ENCODE measurements at places on chromosomes 12 and 14.
A peak's percentile ranks its signal among the peaks of the same experiment; 100 is the strongest.

DNA sequence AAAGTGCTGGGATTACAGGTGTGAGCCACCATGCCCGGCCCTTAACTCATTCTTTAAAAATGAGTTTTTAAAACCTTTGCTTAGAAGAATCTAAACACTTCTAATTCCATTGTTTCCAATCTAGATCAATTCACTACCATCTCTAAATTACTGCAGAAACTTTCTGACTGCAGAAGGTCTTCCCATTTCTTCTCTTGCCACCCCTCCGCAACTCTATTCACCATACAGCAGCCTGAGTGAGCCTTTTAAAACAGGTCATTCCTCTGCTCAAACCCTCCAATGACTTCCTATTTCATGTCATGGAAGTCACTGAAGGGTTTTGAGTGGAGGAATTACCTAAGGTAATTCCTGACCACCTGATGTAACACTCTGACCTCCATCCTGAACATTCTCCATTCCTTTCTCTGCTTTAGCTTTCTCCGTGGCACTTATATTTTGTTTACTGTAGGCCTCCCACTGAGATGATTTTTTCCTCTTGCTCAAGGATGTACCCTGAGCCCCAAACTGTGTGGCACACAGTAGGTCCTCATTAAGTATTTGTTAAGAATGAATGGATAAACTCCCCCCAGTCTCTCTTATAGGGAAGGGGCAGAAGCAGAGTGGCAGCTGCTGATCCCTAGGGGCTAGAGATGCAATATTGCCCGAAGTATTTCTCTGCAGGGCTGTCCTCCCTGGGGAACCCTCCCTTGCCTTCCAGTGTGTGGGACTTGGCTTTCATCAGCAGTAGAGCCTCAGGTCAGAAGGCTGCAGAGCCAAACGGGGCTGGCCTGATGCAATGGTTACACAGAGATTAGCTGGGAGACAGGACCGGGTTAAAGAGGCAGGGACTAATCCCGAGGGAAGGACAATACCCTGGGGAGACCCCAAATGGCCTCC lies 1.2 kb downstream of the DDIT3 start:
- no peak for DNase-seq

- DNase-seq, result no peak
Measured at GRCh38 chr12:127083008-127083949, 1183.7 kb upstream of the TMEM132C start.

DNA sequence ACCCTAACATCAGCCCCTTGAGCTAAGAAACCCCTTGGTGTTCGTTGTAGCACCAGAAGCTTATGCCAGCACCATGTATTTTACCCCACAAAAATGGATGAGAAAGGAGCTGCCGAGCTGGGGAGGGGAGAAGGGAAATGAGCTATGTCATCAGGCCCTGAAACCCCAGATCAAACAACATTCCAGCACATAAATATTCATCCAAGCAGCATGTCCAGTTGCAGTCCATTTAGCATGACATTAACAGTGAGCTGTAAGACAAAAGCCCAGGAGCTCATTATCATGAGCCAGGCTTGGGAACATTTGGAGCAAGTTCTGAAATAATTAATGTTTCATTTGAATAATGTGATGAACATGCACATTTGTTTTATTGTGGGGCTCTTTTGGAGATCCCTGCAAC lies 630.1 kb upstream of the TMEM132C start:
- DNase-seq, result no peak

DNA sequence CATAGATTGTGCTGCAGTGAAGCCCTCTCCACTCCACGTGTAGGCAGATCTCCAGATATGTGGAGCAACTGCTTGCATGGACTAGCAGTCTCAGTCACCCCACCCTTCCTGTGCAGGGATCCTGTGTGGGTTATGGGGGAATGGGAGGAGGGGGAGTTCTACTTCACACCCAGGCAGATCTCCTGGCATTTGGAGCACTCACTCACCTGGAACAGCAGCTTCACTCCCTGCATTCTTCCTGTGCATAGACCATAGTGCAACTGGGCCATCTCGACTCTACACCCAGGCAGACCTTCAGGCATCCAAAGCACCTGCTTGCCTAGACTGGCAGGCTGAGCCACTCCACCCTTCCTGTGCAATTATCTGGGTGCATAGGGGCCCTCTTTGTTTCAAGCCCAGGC lies 96.0 kb upstream of the PCED1B start:
- no peak for DNase-seq

DNA sequence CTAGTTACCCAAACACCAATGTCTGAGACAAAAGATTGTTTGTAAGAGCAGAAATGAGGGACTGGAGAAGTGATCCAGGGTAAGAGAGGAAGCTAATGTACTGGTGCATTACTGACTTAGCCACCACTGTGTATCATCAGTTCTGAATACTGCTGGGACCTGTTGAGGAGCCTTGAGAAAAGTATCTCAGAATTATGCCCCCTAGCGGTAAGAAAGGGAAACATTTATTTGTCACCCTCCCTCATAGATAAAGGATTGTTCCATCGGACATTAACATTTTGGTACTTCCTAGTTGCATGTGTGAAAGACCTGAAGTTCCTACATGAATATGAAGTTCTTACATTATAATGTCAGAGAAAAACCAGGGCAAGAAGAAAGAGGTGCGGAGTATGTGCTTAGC lies 612.5 kb downstream of the FSCB start:
- peak; percentile 7 for DNase-seq

DNA sequence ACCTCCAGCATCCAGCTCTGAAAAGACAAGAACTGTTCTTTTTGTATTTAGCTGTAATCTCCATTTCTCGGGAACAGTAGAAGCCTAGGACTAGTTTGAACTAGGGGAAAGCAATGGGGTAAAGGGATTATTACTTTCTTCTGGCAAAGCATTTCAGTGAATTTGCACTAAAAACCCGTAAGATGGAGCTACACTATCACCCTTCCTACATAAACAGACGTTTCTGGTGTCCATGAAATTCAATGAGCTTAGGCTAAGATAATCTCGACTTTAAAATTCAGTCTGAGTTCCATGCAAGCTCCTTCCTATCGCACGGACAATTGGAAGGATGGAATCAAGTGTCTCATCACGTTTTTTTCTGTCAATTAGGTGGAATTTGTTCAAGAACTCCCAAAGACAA lies 24.0 kb downstream of the ACSM4 start:
- no peak for DNase-seq

DNA sequence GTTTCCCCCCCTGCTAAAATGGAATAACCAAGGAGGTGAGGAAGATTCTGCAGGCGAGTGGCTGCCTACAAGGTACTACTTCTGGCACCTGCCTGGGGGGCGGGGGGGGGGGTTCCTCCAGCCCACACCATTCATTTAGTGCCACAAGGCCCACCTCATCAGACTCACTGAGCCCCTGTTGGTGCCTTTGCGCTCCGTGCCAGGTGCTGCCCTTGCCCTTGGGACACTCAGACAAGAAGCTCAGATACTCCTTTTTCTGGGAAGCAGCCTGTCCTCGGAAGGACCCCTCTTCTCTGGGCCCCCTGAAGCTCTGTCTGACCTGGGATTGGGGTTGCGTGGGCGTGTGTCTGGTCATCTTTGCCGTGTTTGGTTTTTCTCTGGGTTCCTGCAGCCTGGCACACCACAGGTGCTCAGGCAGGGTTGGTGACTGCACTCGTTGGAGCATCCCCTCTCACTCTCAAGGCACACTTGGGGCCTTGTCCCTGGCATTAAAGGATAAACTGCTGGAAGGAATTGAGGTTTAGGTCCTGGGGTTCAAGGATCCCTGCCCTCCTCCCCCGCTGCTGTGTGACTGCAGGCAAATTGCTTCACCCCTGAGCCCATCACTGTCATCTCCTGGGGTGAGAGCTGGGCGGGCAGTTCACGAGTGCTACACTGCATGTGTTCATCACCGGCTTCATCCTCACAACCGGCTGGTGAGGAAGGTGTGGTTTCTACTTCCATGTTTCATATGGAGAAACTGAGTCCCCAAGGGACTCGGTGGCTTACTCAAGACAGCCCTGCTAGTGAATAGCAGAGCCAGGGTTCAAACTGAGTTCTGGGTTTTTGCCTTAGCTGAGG lies 16.9 kb downstream of the FAM222A start:
- no peak for DNase-seq

- DNase-seq, result no peak
Measured at GRCh38 chr14:51652168-51653078, 713 bp downstream of the FRMD6 start.

- DNase-seq, result no peak
Measured at GRCh38 chr14:56874375-56874774, 64.1 kb upstream of the OTX2 start.

GRCh38 chr12:67702136-67702535 lies 53.6 kb downstream of the DYRK2 start:
- DNase-seq, result no peak

GRCh38 chr14:59251811-59252771 lies 63.6 kb downstream of the DAAM1 start:
- DNase-seq, result no peak

GRCh38 chr14:100305324-100306100 lies 732 bp downstream of the SLC25A29 start:
- no peak for DNase-seq

DNA sequence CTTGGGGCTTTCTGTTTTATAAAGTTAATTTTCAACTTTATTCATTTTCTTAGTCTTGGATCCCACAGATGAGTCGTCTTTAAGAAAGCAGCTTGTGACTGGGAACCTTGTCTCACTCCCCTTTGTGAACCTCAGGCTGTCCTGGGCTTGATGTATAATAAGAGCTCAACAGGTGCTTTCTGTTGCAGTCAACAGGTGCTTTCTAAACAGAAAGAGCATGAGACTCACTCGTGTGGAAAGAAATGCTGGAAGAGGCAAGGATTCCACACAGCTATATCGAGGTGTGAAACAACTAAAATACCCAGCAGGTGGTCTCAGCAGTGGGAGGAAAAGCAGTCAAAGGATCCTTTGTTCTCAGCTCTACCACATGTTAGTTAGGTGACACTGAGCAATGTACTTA lies 398.9 kb downstream of the EGLN3 start:
- DNase-seq, result no peak

Data from CMK (cell line).